ENCODE measurements at places on chromosomes 13 and 19.
A peak's percentile ranks its signal among the peaks of the same experiment; 100 is the strongest.

DNA sequence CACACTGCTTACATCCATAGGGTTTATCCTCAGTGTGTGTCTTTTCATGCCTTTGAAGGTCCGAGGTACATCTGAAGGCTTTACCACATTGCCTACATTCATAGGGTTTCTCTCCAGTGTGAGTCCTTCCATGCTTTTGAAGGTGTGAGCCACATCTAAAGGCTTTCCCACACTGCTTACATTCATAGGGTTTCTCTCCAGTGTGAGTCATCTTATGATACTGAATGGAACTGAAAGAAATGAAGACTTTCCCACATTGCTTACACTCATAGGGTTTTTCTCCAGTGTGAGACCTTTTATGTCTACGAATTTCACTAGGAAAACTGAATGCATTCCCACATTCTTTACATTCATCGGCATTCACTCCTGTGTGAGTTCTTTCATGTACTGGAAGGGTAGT lies 7.1 kb downstream of the ZNF20 start:
- no peak for DNase-seq

- no peak for DNase-seq
These were observed 57.1 kb downstream of the GPALPP1 start for GRCh38 chr13:45046445-45046844.

DNA sequence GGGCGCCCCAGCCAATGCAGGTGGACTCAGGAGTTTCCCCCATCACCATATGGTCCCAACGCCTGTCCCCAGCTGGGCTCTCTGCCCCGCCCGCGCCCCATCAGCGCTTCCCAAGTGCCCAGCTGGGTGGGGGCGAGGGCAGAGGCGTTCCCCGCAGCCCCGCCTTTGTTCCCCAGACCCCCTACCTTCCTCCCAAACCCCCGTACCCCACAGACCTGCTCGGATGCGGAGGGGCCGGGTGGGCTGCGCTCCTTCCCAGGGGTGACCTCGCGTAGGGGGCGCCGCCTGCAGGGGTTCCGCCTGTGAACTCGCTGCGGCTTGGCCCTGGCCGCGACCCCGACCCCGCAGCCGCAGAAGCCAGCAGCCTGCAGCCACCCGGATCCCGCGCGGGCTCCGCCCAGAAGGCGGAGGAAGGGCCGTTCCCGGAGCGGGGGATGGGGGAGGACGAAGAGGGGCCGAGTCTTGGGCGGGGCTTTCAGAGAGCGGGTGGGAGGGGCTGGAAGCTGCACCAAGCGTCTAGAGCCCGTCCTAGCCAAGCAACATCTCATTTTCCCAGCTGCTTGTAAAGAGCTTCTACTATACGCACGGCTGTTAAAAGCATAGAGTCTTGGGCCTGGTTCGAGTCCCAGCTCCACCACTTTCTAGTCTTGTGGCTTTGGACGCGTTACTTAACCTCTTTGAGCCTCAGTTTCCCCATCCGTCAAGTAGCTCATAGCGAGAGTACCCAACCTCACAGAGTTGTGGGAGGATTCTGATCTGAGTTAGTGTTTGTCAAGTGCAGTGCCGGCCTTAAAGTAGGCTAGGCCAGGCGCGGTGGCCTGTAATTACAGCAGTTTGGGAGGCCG lies at the start of gene RAB3D:
RAB3D (minus strand) TSS at position 404 of the 845 bp plus-strand sequence. CDS start 2,258 bp downstream, outside the sequence.
- DNase-seq, result peak; percentile 95

DNA sequence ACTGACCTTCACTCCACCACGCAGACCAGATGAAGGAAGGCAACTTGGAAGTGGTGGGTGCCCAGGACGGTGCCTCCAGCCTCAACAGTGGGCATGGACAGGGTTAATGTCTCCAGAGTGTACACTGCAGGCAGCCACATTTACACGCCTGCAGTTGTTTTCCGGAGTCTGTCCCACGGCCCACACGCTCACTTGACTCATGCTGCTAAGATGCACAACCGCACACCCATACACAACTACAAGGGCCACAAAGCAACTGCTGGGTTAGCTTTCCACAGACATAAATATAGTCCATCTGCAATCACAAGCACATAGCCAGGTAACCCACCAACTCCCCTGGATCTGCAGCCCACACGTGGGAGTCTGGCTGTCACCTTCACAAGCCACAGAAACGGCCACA lies 12.6 kb upstream of the AXL start:
- no peak for DNase-seq

GRCh38 chr13:45243077-45243476 lies 42.2 kb upstream of the KCTD4 start:
- no peak for DNase-seq

DNA sequence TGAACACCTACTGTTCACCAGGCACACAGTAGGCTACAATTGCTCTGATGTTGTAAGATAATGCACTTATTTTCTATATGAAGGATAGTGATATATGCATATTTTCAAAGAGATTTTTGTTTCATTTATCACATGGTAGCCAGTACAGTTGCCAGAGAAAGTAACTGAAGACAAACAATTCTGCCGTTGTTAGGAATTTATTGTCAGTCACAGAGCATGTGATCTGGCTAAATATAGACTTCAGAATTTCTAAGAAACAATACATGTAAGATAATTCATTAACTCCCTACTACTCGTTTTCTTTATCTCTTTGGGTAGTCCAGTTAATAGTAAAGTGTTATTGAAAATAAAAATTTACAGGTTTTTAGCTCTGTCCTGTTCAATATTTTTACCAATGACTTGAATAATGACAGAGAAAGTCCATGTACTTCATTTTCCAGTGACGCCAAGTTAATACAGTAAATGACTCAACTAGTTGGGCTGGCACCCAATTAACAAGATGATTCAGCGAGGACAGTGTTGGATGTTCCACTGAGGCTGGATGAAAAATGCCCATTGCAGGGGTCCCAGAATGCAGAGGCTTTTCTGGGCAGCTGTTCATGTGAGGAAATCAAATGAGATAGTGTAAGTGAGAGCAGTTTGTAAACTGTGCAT lies 35.6 kb downstream of the GJA3 start:
- DNase-seq, result no peak

- DNase-seq, result no peak
These were observed 698.8 kb downstream of the LIG4 start for GRCh38 chr13:107516517-107516916.

DNA sequence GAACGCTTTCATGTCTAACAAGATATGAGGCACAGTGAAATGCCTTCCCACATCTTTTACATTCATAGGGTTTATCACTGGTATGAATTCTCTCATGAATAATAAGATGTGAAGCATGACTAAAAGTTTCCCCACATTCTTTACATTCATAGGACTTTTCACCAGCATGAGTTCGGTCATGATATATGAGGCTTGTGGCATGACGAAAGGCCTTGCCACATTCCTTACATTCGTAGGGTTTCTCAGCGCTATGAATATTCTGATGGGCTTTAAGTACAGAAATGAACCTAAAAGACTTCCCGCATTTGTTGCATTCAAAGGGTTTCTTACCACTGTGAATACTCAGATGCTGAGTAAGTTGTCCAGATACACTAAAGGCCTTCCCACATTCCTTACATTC lies 21.3 kb downstream of the ZNF607 start:
- DNase-seq, result no peak

GRCh38 chr13:92806215-92806614 lies 420.4 kb upstream of the GPC6 start:
- no peak for DNase-seq

DNA sequence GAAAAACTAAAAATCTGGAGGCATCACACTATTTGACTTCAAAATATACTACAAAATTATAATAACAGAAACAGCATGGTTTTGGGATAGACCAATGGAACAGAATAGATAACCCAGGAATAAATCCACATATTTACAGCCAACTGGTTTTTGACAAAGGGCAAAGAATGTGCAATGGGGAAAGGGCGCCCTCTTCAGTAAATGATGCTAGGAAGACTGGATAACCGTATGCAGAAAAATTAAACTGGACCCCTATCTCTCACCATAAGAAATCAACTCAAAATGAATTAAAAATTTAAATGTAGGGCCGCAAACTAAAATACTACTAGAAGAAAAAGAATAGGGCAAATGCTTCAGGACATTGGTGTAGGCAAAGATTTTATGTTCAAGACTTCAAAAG lies 440.5 kb upstream of the SGCG start:
- DNase-seq, result no peak

DNA sequence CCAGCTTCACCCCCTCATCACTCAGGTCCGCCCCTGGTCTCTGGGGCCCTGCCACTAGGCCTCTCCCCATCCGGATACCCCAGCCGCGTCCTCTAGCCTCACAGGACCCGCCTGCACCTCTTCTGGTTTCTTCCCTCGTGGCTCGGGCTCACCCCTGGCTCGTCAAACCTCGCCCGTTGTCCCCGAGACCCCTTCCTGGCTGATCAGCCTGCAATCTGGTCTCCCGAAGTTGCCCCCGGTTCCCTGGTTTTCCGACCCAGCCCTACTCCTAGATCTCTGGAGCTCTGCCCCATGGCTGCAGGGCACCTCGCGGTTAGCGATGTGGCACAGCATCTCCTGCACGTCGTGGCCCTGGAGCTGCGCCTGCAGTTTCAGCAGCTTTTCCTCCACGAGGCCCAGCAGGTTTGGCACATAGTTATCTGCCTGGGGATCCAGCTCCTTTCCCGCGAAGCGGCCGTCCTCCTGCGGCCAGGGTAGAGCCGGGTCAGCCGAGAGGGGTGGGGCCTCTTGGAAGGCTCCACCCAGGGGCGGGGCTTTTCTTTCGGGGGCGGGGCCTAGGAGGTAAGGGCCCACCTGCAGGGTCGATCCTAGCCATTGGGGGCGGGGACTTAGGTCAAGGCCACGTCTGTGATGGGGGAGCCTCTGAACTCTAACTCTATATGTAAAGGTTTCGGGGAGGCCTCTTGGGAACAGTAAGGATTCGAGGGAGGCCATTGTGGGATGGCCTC lies 2.4 kb upstream of the RGL3 start:
- DNase-seq, result peak; percentile 89

DNA sequence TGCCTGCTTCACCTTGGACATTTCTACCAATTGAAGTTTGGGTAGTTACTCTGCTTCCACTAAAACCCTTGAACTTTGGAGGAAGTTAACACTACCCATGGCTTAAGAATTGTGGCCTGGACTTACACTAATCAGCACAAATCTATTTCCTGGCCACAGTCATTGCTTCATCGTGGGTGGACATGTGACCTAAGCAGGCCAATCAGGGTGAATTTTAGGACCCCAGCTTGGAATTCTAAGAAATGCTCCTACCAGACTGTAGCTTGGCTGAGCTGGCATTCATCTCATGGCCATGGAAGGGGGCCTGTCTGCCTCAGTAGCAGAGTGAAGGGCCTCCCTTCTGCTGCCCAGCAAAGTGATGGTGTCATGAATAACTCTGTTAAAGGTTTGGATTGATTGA lies 58.3 kb upstream of the SLC15A1 start:
- no peak for DNase-seq

- no peak for DNase-seq
These were observed 6.6 kb downstream of the ERCC1 start for GRCh38 chr19:45417151-45417550.

DNA sequence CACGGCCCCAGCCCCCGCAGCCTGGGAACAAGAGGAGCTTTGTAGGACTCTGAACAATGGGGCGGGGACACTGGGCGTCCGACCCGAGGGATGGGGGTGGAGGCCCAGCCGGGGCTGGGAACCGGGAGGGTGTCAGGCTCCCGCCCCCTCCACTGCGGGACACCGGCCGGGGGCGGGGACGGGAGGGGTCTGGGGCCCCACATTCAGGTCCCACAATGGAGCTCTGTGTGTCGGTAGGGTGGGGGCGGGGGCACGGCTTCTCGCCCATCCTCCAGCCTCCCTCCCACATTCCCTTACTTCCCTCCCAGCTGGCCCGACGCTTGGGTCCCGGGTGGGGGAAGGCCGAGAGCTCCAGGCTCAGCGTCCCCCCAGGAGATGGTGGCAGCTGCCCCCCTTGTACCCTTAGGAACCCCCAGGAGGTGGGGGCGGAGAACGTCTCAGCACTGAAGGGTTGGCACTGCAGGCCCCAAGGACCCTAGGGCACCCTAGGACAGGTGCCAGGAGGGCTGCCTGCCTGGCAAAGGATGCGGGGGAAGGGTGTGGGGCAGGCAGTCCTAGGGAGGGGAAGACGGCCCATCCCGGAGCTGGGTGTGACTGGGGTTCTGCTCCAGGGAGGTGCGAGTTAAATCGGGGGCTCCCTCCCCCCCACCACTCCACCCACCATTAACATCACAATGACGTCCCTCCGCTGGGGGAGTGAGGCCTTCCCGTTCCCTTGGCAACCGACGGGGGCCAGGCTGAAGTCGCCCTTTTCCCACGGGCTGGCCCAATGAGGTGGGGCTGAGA lies 5.3 kb downstream of the TTYH1 start:
- DNase-seq, result no peak

- DNase-seq, result no peak
These were observed 99.6 kb upstream of the NBEA start for GRCh38 chr13:34842466-34842865.

DNA sequence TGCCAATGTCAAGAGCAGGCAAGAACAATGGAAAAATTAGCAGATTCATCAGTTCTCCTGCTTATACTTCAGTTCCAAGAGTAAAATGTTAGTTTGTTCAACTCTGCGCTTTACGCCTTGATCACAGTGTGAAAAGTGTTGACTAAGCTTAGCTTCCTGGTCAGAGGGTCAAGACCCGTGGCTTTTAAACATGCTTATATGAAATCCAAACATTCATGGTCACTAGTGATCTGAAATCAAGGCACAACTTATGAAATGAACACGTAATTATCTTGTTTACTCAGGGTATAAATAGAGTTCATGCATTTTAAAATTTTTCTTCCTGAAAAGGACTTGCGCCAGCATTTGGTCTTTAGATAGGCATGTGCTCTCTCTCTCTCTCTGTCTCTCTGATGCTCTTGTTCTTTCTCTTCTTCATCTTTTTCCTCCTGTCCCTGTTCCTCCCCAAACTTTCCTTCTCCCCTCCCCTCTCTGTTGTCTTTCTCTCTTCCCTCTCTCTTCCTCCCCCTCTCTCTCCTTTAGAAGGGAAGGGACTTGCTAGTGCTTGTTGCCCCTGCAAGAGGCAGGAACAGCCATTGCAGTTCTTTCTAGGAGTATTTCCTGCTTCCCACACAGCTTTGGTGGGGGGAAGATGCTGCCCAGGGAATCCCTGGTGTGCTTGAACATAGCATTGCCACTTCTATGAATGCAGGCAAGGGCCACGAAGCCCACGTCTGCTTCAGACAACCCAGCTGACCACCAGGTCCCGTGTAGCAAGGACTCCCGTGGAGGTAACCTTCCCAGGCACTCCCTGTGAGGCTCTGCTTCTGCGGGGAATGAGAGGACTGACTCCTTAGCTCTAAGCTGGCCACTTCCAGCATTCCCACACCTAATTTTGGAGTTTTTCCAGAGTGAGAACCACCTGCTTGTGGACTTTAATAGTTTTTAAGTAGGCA lies 7.1 kb upstream of the ZNF536 start:
- DNase-seq, result no peak
